Anterior cingulate cortex (tissue), 58 donors: ENCODE measurements at places on chromosomes 5 and 9.

DNA sequence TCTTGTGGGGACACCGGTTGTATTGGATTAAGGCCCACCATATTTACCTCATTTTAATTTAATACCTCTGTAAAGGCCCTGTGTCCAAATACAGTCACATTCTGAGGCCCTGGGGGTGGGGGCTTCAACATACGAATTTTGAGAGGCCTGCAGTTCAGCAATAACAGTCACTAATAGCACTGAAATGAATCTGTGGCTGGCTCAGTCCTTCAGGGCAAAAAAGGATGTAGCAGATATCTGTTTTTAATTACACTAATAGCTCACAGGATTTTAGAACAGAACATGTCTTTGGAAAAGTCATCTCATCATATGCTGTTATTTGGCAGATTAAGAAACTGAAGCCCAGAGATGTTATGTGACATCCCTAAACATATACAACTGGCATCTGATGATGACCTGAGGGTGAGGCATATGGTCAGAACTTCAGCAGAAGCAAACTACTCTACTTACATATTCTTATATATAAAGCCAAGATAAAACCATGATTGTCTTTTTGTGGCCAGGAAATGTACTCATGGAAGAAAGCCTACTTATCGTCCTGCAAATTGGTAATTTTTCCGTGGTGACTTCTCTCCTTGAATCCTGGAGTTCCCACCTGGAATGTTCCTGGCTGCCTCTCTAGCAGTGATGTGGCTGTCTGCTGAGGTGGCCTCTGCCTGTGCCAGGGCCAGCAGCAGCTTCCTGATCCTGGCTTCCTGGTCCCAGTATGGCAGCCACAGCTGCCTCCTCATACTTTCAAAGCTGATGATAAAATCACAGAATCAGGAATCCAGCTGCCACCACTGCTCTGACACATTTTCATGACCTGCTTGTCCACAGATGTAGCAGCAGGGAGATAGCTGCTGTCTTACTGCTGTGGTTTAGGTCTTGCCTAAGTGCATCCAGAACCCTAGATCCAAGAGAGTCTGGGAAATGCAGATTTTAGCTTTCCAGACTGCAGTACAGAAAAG, 72.1 kb upstream of the ANKRD55 start:
- no peak for DNase-seq

DNA sequence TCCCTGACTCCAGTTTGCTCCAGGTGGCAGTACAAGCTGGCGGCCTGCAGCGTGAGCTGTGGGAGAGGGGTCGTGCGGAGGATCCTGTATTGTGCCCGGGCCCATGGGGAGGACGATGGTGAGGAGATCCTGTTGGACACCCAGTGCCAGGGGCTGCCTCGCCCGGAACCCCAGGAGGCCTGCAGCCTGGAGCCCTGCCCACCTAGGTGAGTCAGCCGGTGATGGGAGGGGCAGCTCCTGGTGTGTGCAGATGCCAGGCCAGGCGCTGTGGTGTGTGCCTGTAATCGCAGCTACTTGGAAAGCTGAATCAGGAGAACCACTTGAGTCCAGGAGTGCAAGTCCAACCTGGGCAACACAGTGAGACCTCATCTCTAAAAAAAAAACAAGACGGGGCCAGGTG, 10.0 kb upstream of the CACFD1 start:
- DNase-seq = no peak

- DNase-seq = no peak
These were observed 7.4 kb upstream of the DAP start for GRCh38 chr5:10768328-10768899.

DNA sequence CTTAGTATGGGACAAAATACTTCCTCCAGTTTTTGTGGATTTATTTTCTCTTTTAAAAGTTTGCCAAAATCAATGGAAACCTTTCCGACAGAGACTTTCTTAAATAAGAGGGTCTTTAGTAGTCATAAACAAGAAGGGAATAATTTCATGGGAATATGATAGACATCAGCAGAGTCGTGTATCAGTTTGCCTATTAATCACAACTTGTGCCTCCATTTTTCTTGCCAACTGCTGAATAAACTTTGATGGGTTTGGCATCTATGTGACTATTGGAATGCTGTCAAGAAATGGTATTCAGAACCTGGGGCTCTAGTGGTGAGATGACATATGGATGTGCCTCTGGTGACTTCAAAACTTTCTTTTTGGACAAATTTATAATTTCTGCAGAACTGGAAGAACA, 1668.2 kb downstream of the MAT2B start:
- DNase-seq = no peak

- no peak for DNase-seq
These were observed 413.6 kb downstream of the ELAVL2 start for GRCh38 chr9:23412458-23412857.

DNA sequence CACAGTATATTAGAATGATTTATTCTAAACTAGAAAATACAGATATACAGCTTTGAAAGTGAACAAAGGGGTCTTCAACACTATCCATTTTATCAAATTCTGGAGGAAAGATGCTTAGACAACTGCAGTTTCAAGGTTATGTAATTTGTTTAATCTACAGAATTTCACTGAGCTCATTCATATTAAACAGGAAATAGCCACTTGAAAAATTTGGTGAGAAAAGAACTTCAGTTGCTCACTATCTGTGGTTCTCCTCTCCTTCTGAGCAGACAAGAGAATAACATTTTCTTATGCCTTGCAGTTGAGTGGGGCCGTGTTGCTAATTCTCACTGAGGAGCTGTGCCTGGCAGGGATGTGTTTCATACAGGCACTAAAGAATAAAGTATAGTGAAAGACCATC, 1428.2 kb downstream of the CDH12 start:
- no peak for DNase-seq

DNA sequence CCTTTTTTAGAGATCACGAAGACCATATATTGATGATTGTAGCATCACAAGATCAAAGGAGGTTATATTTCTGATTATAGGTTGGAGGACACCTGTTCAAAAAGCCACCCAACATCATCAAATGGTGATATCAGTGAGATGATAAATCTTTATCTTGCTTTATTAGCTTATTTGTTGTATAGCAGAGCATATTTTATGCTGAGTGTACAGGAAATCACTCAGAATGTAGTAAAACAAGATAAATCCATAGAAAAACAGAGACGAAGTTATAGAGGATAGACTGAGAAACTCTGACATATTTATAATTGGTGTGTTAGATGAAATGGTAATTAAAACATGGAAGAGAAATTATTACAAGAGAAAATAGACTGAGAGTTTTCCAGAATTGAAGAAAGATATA, 69.8 kb upstream of the DMAC1 start:
- no peak for DNase-seq

GRCh38 chr9:37410969-37411785, 11.3 kb upstream of the GRHPR start:
- no peak for DNase-seq

GRCh38 chr5:170584003-170584402, 80.2 kb downstream of the KCNIP1 start:
- no peak for DNase-seq

- no peak for DNase-seq
These were observed 539.9 kb downstream of the ZNF608 start for GRCh38 chr5:124206540-124206939.

DNA sequence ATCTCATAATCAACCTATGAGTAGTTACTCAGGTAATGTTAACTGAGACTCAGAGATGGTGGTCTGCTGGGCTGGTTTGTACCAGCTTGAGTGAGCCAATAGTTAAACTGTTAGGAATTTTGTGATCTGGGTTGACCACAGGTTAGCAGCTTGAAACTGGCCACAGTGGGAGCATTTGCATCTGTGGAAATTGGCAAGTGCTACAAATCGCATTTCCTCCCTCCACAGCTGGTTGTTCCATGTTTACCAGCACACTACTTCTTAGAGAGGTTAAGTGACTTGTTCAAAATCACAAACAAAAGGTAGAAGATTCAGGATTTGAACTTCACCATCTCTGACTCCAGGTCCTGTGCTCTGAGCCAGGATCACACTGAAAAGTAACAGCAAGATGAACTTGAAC, 446.9 kb upstream of the CLINT1 start:
- DNase-seq = no peak

DNA sequence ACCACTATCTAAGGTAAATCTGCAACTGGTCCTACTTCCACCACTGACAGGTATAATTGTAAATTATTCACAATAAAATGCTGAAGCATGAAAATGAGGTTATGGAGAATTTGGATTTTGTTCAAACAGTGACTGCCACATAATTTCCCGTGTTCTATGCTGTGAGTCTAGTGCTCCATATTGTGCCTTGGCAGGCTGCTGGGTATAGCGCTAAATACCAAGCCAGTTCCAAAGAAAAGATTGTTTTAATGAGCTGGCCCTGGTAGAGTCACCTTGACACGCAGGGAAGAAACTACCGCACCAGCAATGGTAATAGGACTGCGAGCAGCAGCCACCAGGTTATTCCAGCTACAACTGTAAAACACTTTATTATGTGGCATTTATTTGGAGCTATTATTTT, 30.4 kb downstream of the PSMB7 start:
- no peak for DNase-seq

DNA sequence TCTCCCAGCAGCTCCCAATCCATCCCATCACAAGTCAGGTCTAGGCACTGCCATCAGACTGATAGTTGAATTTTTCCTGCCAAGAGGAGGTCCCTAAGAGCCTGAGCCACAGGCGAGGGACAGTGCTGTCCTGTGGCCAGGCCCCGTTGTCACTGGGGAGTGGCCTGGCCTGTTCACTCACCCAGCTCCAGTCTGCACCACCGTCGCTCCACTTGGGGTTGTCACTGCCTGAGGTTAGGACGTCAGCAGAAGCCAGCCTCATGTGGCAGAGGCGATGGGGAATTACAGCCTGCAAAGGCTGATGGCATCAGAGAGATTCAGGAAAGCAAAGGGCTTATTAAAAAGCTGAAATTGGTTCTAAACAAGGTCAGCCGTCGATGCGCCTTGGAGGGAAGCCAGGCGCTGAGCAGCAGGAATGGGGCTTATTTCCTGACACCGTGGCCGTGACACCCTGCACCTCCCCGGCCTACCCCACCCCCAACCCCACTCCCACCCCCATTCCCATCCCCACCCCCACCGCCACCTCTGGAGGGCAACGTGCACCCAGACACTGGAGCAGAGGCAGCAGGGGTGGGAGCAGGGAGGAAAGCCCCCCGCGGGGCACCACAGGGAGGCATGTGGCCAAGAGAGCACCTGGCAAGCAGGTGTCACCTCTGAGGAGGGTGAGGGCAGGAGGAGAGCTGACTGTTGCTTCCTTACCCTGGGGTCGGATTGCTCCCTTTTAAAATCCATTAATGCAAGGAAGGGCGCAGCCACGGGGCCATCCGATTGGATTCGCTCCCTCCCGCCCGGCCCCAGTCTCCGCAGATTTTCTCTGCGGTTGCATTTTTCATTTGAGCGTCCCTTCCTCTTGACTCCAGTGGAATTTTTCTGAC, 3.1 kb upstream of the DBH start:
- DNase-seq = no peak

GRCh38 chr5:5080790-5081189, 59.3 kb upstream of the ADAMTS16 start:
- DNase-seq = no peak

DNA sequence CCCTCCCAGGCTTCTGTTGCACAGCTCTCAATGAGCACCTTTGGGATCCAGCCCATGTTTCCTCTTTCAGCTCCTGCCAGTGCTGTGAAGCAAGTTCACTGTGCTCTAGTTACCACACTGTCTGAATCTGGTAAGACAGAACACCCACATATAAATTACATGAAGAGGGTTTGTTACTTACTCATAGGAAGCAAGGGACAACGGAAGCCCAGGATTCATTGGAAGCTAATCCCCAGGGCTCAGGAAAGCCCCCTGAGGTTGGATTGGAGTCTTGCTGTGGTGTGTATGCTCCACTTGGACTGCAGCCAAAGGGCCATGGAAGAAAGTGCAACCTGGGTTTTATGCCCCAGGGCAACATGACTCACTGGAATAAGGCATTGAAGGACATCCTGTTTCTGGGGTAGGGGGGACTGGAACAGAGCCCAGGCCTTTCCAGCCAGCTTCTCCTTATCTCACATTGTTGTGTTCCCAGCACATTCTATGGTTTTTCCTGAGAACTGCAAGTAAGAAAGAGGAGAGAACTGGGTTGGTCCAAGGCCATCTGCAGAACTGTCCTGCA, 15.6 kb upstream of the CLK4 start:
- DNase-seq = no peak
